Bronchial epithelial cell (primary cell): ENCODE measurements at places on chromosomes 4 and X.

GRCh38 chr4:37983951-37984350 is 23.8 kb downstream of the PTTG2 start:
- DNase-seq, result no peak

- peak; percentile 46 for DNase-seq
Observed at GRCh38 chrX:2690856-2691542, at the start of gene CD99. Gene CD99 (plus strand): TSS chrX:2691295. CDS start chrX:2691361, 66 bp downstream.

- peak; percentile 11 for DNase-seq
Observed at GRCh38 chrX:85611926-85612325, 232.5 kb upstream of the POF1B start.

- DNase-seq, result no peak
Observed at GRCh38 chrX:1932231-1932630, 317.4 kb downstream of the ASMT start.

DNA sequence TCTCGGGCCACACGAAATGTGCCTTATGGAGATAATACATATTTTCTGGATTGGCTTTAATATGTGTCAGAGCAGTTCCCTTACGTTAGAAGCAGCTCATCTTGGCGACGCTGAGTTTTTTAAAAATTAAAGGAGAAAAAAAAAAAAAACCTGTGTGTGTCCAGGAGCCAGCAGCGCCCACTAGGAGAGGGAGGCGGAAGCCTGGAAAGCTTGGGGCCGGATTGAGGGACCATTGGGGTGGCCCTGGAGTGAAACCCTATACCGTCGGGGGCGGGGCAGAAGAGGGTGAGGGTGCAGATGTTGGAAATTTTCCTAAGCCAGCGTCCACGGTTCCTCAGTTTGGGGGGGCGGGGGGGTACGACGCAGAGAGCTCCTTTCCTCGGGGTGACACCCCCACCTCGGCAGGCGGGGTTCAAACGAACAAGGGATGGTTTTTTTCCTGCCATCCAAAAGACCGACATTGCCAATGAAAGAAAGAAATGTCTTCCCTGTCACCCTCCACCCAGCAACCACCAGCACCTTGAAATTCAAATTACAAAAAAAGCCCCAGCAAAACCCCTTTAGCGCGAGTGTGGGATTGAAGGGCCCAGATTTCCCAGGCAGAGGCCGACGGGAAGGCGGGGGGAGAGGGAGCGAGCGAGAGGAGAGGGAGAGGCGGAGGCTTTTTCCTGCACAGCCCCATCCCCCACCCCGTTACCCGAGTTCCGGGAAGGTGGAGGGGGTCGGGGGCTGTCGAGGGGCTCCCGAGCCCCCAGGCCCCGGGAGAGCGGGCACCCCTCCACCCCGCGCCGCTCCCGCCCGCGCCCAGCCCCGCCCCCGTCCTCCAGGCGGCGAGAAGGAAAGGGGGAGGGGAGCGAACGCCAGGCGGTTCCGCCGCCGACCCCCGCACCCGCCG is 859 bp downstream of the SMARCA1 start:
- DNase-seq, result peak; percentile 33

- no peak for DNase-seq
Observed at GRCh38 chr4:120304801-120305200, 238.2 kb upstream of the MAD2L1 start.

DNA sequence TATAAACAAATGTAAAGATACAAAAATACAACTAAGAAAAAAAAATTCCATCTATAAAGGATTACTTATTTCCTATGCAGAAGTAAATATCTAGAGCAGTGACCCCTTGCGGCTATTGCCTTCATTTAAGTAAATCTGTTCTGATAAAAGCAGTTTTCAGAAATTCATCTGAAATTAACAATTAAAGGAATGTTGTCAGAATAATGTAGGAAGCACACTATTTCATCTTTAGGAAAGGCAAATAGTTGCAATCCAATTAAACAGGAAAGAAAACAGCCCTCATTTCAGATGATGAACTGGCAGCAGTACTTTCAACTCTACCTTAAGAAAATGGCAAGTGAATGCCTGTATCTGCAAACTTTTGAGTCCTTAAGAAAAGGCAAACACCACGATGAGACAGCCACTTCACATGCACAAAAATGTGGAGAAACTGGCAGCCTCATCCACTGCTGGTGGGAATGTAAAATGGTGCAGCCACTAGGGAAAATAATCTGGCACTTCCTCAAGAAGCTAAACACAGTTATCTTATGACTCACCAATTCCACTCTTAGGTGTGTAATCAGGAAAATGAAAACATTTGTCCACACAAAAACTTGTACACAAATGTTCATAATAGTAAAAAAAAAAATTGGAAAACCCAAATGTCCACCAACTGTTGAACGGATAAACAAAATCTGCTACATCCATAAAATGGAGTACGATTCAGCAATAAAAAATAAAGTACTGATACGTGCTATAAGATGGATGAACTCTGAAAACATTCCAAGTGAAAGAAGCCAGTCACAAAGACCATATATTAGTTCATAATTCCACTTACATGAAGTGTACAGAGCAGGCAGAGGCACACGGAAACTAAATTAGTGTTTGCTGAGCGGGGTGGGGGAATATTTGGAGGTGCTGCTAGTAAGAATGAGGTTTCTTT is 2.0 kb upstream of the THAP9 start:
- DNase-seq, result peak; percentile 83

- no peak for DNase-seq
Observed at GRCh38 chr4:157075811-157076577, at the start of gene GLRB. Gene GLRB (plus strand): TSS chr4:157076150. CDS start chr4:157078025, 1,875 bp downstream.

- no peak for DNase-seq
Observed at GRCh38 chrX:68083510-68083909, 349.8 kb downstream of the OPHN1 start.

DNA sequence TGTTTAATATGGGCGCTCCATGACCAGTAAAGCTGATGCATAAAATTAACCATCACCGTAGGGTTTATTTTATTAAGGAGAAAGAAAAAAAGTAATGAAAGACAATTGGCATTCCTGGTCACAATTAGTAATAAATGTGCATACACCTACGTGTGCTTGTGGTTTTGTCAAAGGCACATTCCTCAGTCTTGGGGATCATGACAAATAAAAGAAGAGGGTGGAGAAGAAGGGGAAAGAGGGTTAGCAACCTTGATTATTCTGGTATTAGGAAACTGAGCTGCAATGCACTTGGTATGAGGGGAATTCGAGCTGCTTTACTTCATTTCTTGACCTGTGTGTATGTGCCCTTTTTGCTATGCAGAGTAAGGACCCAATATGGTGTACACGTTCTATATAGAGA is 1798.3 kb upstream of the PCDH7 start:
- DNase-seq, result peak; percentile 52

- peak; percentile 46 for DNase-seq
Observed at GRCh38 chr4:80202190-80202711, 4.9 kb downstream of the PRDM8 start.

DNA sequence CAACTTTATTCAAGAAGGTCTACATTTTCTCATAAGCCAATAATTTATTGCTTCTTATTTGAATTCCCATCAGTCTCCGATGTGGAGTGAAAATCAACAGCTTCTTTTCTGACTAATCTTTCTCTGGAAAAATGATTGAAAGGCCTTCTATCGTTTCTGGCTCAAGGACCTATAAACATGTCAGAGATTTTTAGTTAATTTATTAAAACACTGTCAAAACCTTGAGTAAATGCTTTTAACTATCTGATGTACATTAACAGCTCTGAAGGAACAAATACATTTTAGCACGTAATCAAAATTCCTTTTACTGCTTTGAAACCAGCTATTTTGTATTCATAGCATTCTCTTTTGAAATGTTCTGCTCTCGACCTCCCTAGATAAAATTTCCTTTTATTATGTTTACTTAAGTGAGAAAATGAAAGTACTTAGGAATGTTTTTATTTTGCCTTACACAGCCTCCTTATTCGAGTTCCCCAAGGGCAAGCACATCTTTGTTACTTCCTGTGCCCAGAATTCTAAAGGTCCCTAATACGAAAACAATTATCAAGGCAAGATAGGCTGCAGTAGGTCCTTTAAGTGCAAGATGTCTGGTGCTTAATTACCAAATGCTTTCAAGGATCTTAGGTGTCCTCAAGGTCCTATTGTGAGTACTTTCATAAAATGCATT is 3.1 kb upstream of the ZFX start:
- no peak for DNase-seq

GRCh38 chr4:48090621-48091020 is 43.4 kb downstream of the TXK start:
- peak; percentile 66 for DNase-seq

- DNase-seq, result no peak
Observed at GRCh38 chrX:39845233-39845632, 252.5 kb downstream of the BCOR start.

GRCh38 chr4:6574747-6575502 is at the start of gene MAN2B2:
Gene MAN2B2 (plus strand): TSS chr4:6575189. CDS start chr4:6575211, 22 bp downstream.
- peak; percentile 50 for DNase-seq

DNA sequence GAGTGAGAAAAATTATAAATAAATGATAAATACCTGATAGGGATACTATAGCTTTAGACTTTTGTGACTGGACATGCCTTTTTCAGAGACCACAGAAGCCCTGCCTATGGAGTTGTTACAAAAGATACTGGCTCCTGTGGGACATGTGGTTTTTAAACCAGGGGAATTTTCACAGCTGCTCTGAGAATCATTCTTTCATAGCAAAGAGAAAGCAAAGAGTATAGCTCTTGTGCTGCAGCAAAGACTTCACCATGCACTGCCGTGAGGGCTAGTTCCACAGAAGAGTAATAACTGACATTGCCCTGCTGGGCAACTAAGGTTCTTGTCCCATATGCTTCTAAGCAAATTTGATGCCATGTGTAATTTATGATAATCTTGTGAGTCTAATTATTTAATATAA is 98.2 kb downstream of the MAPK10 start:
- DNase-seq, result no peak

DNA sequence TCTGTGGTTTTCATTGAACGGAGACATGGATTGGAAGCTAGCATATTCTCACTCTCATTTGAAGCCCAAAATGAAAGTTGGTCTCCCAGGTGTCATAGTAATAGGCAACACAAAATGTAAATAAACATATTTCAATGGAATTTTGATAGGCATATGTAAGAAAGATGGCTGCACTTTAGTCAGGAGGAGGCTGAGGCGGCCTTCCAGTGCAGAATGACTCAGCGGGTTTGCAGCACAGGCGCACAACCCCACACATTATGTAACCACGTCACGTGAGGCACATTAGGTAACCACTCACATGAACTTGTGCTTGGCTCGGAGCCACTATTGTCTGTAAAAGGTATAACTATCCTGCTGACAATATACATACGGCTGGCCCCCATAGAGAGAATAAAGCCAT is 381.7 kb downstream of the GPAT3 start:
- DNase-seq, result peak; percentile 22

DNA sequence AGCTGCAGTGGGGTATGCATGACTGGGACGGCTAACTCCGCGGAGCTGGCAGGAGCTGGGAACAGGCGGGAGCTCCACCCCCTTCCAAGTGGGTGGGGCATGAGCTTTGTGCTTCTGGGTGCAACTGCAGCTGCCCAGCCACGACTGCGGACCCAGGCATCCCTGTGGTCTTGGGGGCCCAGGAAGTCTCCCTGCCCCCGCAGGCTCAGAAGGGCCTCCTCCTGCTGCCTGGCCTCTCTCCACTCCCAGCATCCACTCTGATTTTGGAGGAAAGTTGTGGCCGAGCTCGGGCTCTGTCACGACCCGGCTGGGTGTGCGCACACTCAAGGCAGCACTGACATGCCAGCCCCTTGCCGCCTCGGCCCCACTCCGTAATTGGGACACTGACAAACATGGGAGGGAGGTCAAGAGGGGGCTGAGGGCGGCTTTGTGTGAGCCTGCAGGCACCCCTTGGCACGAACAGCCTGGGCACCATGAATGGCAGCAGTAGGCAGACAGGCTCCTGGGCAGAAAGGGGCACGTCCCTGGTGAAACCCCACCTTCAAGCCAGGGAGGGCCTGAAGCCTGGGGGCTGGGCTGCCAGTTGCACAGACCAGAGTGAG is 822.6 kb downstream of the GLUD2 start:
- DNase-seq, result no peak

DNA sequence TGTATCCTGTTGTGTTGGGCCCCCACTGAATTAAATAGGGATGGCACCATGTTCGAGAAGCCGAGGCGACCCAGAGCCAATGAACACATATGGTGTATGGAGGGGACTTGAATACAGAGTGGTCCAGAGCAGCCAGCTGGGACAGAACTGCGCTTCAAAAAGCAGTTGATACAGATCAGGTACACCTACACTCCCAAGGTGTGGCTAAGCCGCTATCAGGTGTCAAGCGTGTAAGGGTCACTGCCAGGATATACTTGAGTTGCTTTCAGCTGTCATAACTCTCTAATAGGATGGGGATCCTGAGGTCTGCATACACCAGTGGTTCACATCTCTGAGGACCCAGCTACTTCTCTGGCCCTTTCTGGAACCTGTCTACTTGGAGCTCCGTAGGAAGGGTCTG is 3.2 kb upstream of the WDR1 start:
- DNase-seq, result no peak

DNA sequence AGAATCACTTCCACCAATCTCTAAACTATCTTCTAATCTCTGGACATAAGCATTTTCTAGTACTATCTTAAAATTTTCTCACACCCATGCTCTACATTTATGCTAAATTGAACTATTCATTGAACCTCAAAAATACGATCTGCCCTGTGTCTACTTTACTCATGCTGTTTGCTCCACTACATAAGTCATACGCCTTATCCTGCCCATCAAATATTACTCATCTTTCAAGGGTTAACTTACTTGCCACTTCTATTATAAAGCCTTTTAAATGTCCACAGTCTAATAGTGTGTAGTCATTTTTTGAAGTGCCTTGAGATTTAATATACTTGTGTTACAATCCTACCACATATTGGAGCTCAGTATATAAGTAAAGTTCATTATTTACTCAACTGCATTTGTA is 727.7 kb upstream of the SLIT2 start:
- DNase-seq, result peak; percentile 10

- no peak for DNase-seq
Observed at GRCh38 chr4:109879081-109879480, 31.2 kb downstream of the LRIT3 start.

GRCh38 chrX:10754445-10754844 is 134.1 kb upstream of the MID1 start:
- DNase-seq, result no peak

GRCh38 chr4:70062000-70062399 is 11.8 kb downstream of the HTN1 start:
- no peak for DNase-seq

GRCh38 chr4:123631786-123632692 is 235.4 kb downstream of the SPRY1 start:
- peak; percentile 51 for DNase-seq

GRCh38 chr4:164115236-164115635 is 620.7 kb downstream of the TMA16 start:
- no peak for DNase-seq
